Breast epithelium (tissue), 4 donors: ENCODE measurements at places on chromosomes 7 and 10. TPM values are rescaled to one million over a fixed set of nuclear protein-coding genes. Genes with fewer than 3 reads are reported as not detected.

Gene ZNF316
- 21.3 TPM for total RNA-seq

Gene NME8
- total RNA-seq: not detected

Gene SEPTIN7
- 177 TPM for total RNA-seq

Gene DNAJC12
- total RNA-seq: 49.8 TPM

Gene NPY
- not detected for total RNA-seq

Gene NPTX2
- total RNA-seq: 3.2 TPM

Gene IFIT1
- total RNA-seq: 10.2 TPM

Gene OR2A5
- total RNA-seq: not detected

Gene ANKRD1
- total RNA-seq: 0.66 TPM

Gene RET
- 1.8 TPM for total RNA-seq

Gene SEMA3C
- total RNA-seq: 108 TPM

Gene FXYD4
- not detected for total RNA-seq

Gene INHBA
- total RNA-seq: 0.64 TPM

Gene PON2
- total RNA-seq: 168 TPM

Gene FAM25A
- total RNA-seq: not detected

Gene BICC1
- 24.3 TPM for total RNA-seq

Gene ITGB8
- 52.1 TPM for total RNA-seq

Gene OR6V1
- total RNA-seq: not detected

Gene TAS2R41
- total RNA-seq: not detected

Gene OPN4
- not detected for total RNA-seq

Gene CLRN3
- not detected for total RNA-seq

Gene TRIM50
- not detected for total RNA-seq

Gene CLDN12
- 43.3 TPM for total RNA-seq

Gene TMEM196
- not detected for total RNA-seq

Gene IL15RA
- total RNA-seq: 25.9 TPM

Gene C10orf67
- total RNA-seq: 0.29 TPM

Gene ODAD2
- not detected for total RNA-seq
